Mesothelial cell of epicardium (in vitro differentiated cells): ENCODE measurements at places on chromosomes 7 and 10.

GRCh38 chr7:158389514-158390425, 197.9 kb downstream of the PTPRN2 start:
- DNase-seq: no peak

DNA sequence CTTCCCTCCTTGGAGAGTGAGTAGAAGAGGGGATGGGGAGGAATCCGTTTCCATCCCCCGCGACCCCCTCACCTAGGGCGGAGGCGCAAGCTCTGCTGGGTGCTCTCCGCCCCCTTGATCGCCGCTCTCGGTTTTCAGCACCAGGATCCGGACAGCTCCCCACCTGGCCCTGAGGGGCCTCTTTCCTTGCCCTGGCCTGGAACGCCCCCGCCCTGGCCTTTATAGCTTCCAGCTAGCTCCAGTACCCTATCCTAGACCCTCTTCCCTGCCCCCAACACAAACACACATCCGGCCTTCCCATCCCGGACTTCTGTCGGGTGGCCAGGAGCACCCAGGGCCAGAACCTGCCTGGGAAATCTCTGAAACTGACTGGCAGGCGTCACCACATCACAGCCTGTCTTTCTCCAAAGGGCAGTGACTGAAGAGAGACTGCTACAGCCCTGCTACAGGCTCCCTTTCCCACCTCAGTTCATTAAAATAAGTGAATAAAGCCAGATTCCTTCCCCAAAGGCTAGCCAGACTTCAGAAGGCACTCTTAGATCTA, 72.3 kb upstream of the LEP start:
- DNase-seq: peak; percentile 51

DNA sequence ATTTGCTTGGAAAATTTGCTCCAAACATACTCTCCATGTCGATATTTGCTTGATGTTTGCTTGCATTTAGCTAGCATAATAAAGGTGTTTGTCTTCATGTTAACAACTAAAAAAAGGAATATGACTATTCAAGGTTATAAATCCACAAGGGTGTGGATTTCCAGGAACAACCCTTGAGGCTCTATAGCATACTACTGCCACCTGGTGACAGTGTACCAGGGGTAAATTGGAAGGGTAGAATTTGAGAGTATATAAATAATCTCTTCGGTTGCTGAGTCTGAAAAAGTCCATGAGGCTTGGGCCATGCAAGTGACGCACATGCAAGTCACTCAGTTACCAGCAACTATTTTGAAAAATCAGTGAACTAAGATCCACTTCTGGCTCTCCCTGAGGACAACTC, 68.4 kb downstream of the SLIT1 start:
- no peak for DNase-seq

DNA sequence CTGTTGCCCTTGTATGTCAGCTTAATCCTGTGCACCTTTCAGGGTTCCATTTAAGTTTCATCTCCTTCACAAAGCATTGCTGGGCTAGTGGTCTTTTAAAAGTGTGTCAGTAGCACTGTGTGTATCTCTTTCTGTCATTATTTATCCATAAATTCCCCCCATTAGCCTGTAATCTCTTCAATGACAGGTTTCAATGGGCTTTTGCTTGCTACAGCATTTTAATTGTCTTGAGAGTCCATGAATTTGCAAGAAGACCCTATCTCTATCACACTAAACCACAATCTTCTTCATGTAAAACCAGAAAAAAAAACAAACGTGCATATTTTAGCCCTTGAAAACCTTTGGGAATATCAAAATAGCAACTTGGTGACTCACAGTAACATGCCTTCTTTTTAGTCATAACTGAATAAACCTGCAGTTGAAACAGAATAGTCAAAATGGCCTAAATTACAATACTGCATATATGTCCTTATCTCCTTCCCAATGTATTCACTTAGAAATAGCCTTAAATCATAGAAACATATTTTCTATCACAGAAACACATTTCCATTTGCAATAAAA, 118.6 kb downstream of the PON1 start:
- DNase-seq: no peak

GRCh38 chr10:52313256-52313932, 687 bp upstream of the DKK1 start:
- DNase-seq: no peak

GRCh38 chr10:124740369-124741280, 3.6 kb downstream of the FAM53B start:
- DNase-seq: no peak

DNA sequence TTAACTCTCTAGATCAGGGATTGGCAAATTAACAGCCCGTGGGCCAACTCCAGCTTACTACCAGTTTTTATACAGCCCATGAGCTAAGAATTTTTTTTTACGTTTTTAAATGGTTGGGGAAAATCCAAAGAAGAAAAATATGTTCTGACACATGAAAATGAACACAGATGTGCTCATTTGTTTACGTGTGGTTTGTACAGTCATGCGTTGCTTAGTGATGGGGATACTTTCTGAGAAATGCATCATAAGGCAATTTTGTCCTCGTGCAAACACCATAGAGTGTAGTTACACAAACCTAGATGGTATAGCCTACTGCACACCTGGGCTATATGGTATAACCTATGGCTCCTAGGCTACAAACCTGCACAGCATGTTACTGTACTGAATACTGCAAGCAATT, 8.3 kb upstream of the SMKR1 start:
- DNase-seq: no peak

DNA sequence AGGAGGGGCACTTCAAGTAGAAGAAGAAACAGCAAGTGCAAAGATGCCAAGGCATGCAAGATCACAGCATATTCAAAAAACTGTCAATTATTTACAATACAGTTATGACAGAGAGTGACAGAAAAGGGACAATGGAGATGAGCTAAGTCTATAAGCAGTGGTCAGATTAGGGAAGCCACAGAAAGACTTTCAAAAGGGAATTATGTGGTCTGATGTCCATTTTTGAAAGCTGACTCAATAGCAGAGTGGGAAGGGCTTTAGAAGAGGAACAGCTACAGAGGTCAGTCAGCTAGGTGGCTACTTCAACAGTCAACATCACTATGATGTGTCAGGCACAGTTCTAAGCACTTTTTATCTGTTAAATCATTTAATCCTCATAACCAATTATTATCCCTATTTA, 45.2 kb upstream of the SPOCK2 start:
- DNase-seq: no peak

- DNase-seq: no peak
Measured at GRCh38 chr7:72437061-72437585, 25.0 kb upstream of the CALN1 start.

GRCh38 chr10:105592468-105592867, 951.4 kb downstream of the SORCS3 start:
- no peak for DNase-seq

- no peak for DNase-seq
Measured at GRCh38 chr7:12389089-12389700, 14.5 kb downstream of the VWDE start.

DNA sequence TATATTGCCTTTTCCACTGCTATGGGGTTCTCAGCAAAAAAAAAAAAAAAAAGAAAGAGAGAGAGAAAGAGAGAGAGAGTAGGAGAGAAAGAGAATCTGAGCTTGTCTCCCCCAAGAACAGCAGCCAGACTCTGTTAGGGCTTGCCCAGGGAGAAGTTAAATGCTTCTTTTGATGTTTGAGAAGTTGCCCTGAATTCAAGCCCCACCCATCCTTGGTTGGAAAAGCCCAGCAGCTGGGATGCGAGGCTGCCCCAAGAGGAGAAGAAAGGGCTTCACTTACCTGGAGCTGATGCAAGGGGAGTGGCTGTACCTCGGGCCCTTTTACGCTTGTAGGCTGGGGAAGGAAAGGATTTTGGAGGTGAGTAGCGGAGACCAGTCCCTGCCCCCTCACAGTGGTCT, 20.9 kb upstream of the MGMT start:
- no peak for DNase-seq

GRCh38 chr10:72340510-72341261, 14.0 kb downstream of the DNAJB12 start:
- no peak for DNase-seq

GRCh38 chr7:117019287-117019686, 66.0 kb downstream of the ST7 start:
- DNase-seq: no peak

DNA sequence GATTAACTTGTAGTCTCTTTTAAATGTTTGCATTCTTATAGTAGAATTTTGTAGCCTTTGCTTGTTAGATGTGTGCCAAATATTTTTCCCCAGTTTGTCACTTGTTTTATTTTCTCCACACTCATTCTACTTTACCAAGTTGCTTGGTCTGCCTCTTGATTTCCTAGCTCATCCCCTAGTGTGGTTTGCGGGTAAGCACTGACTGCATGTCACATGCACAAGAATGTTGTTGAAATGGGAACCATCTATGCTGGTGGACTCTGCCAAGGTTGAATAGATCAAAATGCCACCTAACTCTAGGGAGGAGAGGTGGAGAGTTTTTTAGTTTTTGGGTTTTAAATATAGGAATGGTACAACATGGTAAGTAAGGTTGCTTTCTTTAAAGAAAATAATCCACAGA, 47.6 kb downstream of the FZD1 start:
- DNase-seq: no peak

- no peak for DNase-seq
Measured at GRCh38 chr7:112162142-112162766, 43.9 kb downstream of the DOCK4 start.

GRCh38 chr7:35729061-35729783, 34.3 kb upstream of the HERPUD2 start:
- DNase-seq: no peak

- no peak for DNase-seq
Measured at GRCh38 chr10:116210588-116211346, 62.2 kb downstream of the GFRA1 start.

GRCh38 chr10:11176746-11177145, 159.1 kb downstream of the CELF2 start:
- DNase-seq: no peak

- DNase-seq: no peak
Measured at GRCh38 chr7:152959610-152960009, 200.1 kb downstream of the ACTR3B start.

DNA sequence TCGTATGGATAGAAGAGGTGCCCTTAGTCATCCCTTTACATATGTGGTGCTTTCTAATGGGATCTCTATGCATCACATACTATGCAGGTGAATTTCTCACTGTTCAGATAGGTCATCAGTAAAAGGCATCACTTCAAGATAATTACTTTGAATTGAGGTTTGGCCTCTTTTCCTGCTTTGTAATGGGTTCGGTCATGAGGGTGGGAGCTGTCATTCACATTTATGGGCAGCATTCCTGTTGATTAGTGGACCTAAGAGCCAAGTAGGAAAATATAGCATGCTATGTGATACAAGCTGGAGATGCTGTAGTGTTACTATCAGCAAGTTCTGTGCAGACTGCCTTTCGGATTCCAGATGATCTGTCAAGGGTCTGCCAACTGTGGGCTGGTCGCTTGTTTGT, 156.3 kb downstream of the LCOR start:
- DNase-seq: no peak

DNA sequence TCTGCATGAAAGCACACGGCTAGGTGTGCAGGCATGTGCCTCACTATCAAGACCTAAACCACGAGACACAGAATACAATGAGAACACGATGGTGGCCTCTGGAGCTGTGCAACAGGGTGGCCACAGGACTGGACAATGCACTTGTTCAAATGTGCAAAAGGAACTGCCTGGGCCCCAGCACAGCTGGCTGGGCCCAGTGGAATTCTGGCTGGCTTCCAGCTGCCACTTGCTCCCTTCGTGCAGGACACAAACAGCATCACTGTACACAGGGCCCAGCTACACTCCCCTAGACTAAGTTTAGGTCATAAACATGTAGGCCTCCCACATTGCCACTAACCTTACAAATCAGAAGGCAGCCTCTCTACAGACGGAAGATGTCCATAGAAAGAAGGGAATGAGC, 23.4 kb downstream of the DOCK4 start:
- no peak for DNase-seq

- DNase-seq: no peak
Measured at GRCh38 chr10:126423732-126424491, 35.6 kb upstream of the ADAM12 start.

DNA sequence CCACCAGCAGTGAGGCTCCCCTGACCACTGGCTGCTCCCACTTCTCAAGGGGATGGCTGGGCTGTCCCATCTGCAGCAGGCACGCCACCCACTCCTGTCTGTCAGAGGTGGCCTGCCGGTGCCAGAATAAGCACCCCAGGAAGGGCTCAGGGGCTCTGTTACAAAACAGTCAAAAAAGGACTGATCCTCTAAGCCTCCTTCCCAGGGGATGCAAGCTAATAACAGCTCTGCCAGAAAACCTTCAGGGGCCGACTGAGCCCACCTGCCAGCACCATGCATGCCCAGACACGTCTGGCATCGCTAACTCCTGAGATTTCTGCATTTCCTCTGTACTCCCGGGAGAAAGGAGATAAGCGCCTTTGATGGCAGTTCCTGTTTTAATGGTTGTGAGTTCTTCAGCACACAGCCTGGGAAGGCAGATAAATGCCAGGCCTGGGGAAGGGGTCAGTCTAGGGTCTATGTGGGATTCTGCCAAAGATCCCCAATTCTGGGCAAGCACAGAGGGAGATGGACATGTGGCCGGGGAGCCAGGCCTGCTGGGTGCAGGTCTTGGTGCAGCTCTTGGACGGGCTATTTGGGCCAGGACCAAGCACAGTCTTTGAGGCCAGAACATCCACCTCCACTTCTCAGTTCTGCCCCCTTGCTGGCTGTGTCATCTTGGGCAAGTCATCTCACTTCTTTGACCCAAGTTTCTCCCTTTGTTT, 128.4 kb downstream of the ARHGAP22 start:
- no peak for DNase-seq

DNA sequence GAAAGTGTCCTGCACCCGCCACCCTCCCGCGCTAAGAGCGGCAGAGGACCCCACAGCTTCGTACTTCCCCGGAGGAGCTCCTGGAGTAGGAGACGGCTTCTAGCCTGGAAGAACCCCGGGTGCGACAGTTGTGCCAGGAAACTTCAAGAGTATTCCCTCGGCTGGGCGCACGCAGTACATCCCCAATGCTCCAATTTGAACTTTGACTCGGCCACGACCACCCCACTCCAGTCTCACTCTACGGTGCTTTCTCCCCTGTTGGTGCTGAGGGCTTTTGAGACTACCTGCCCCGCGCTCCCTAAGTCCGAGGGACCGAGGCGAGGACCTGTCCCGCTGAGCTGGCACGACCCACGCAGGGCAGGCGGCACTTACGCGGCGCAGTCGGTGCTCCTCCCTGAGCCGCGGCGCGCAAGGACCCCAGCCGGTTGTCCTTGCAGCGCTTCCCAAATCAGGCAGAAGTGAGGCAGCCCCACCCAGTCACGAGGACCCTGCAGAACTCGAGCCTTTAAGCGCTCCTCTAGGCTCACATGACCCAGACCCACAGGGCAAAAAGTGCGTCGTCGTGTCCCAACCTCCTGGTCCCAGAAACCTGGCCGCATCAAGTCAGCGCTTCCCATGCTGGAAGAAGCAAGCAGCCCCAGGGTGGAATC, at the start of gene CPVL:
CPVL (minus strand) TSS at position 481 of the 650 bp plus-strand sequence. CDS start 25,476 bp downstream, outside the sequence.
- no peak for DNase-seq

DNA sequence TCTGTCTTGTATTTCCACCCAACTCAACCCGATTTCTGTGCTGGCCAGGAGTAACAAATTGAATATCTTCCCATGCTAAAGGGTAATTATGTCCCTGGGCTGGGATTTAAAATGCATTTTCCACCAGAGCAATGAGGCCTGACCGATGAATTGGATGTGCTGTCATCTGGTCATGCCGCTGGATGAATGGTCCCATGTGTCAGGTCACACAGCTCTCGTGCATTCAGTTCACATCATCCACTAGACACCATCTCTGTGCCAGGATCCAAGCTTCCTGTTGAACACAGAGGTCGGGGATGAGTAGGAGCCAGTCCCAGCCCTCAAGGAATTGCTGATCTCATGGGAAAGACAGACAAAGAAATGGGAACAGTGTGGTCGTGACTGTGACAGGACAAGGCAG, 200.8 kb downstream of the ADRA2A start:
- DNase-seq: no peak

- no peak for DNase-seq
Measured at GRCh38 chr7:35848725-35849124, 47.9 kb downstream of the SEPTIN7 start.
